ENCODE measurements at places on chromosomes 5 and 9.

GRCh38 chr9:98774746-98775145 is 21.6 kb downstream of the ANKS6 start:
- DNase-seq = peak; percentile 38

DNA sequence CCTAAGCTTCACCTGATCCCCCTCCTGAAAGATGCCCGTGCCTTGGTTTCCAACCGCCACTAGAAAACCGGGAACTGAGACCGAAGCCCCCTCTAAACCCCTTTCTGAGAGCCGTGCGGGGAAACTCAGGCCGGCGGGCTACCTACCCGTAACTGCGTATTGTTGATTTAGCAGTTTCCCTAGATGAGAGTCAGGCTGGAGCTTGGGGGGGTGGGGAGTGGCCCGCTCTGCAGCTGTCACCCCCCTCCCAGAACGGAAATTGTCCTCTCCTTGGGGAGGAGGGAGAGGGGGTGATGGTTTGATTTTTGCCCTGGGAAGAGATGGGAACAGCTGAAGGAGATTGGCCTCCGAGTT is 2.5 kb downstream of the CXXC5 start:
- DNase-seq = no peak

DNA sequence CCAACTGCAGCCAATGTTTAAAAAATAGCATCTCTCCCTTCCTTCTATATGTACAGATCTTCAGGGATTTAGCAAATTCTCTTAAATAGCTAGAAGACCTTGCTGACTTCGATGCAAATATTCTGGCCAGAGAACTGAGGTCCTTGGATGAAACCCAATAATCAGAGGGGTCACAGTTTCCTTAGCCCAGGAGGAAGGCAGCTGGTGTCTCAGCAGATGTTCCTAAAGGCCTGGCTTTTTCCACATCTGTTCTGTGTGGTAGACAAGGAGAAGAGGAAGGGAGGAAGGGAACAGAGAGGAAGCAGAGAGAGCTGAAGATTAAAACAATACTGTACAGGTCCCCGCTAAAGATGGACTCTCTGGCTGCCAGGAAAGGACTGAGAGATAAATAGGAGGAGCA is 33.1 kb downstream of the BOD1 start:
- DNase-seq = no peak

GRCh38 chr5:71663191-71663969 is 55.7 kb upstream of the CARTPT start:
- DNase-seq = no peak

GRCh38 chr9:134178768-134179551 is 14.6 kb upstream of the RNU6ATAC start:
- no peak for DNase-seq

DNA sequence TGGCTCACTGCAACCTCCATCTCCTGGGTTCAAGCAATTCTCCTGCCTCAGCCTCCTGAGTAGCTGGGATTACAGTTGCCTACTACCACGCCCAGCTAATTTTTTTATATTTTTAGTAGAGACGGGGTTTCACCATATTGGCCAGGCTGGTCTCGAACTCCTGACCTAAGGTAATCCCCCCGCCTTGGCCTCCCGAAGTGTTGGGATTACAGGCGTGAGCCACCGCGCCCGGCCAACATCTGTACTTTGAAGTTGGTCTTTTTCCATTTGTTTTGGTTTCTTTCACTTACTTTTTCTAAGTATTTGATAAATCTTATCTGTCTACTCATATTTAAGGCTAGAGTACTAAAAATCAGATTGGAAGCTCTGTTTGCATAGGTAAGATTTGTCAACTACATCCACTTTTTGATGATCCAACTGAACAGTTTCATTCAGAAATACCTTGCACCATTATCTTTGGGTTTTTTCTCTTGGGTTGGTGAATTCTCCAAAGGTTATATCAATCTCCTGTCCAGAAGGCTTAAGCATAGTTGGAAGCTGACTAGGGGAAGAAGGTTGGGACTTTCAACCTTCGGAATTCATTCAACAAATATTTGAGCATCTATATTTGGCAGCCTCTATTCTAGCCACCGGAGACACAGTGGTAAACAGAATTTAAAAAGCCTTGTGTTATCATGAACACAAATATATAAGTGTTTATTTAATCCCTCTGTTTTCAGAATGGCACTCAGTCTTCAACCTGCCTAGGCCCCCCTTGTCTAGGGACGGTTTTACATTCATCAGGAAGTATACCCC is 489.1 kb downstream of the RAB3C start:
- DNase-seq = no peak

DNA sequence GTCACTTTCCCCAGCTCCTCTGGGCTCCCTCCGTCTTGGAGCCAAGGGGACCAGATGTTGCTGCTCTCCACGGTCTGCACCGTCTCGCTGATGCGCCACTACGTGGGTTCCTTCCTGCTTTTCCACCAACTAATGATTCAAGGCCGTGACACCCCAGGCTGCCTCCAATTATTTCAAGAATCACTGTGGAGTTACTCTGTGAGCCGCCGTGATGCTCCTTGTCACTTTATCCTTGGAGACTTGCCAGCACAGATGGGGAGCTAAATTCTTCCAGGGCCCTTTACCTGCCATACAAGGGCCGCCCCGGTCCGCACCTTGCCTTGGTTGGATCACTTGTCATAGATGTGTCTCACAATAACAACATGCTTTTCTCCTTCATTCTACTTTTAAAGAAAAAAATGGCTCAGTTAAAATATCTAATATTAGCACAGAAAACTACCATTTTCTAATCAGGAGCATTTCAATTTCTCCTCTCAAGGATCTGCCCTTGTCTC is 202.0 kb downstream of the FSTL4 start:
- DNase-seq = no peak

DNA sequence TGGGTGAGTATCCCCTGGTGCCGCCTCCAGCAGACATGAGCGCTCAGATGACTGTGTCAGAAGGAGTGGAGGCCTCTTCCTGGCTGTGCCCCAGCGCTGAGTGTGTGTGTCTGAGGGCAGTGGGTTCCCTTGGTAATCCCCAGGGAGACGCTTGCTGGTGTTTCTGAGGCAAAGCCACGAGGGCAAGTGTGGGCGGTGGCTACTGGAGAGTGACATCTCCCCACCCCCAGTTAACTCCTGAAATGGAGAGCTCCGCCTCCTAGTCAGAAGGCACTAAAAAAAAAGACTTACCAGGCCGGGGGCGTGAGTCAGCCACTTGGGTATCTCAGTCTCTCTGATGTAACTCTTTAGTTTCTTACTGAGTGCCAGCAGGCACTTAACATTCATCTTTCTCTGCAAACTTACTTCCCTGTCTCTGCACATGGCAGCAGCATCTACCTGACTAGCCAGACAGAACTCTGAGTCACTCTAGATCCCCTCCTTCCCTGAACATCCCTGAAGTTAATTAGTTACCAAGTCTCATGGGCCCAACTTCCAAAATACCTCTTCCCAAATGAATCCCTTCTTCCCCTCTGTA is 19.3 kb downstream of the ORM2 start:
- DNase-seq = peak; percentile 69

DNA sequence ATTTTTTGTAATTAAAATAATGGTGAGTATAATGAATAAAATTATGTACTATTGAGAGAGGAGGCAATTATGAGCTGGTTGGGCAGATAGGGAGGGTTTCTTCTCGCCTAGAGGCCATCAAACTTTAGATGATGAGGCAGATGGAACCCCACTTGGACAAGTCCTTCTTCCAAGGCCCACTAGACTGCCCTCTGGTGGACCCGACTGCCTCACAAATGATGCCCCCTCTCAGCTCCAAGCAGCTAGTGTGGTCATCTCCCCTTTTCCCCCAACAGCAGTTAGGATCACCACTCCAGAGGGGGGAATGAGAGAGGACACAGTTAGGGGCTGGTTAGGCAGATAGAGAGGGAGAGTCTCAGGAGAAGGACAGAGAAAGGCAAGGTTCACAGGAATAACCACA is 348.0 kb upstream of the CDH18 start:
- no peak for DNase-seq

DNA sequence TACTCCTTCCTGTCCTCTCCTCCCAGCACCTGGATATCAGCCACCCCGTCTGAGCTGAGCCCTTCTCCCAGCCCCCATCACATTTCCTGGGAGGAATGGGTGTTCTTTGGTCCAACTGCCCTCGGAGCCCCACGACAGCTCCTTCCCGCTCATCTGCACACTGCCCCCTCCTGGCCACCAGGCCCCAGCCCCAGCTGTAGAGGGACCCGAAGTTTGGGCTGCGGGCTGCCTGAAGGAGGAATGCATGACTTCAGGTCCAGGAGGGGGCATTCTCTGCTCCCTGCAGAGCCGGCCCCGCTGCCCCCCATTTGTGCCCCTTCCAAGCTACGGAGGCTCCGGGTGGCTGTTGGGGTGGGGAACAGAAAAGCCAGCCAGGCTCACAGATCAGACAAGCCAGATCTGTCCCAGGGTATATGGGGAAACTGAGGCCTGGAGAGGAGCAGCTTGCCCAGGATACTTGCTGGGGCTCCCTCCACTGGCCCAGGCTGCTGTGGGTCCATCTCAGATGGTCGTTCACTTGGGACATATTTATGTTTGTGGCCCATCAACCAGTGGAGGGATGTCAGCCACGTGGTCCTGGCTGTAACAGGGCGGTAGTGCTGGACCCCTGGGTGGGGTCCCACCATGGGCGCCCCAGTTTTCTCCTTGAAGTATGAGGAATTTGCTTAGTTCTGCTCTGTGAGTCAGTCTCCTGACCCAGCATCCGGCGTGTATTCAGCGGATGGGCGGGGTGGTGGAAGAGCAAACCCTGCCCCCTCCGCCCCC is 33.1 kb downstream of the DAB2IP start:
- DNase-seq = peak; percentile 44

- DNase-seq = no peak
These were observed 120.1 kb upstream of the ACO1 start for GRCh38 chr9:32264170-32264864.

- no peak for DNase-seq
These were observed 14.7 kb upstream of the ENC1 start for GRCh38 chr5:74655206-74655605.

DNA sequence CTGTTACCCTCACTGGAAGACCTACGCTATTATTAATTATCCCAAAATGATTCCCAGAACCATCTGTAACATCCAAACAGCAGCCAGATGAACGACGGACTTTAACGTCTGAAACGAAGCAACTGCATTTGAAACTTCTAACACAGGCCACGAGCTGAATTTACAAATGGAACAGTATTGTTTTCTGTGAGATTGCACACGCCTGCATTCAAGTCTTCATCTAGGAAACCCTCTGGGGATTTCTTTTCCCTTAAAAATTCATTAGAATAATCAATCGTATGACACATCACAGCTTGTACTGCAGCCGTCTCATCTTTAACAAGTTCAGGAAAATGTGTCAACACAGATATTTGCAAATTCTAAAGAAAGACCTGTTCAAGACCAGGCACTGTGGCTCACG is 80.2 kb downstream of the MYO10 start:
- no peak for DNase-seq

DNA sequence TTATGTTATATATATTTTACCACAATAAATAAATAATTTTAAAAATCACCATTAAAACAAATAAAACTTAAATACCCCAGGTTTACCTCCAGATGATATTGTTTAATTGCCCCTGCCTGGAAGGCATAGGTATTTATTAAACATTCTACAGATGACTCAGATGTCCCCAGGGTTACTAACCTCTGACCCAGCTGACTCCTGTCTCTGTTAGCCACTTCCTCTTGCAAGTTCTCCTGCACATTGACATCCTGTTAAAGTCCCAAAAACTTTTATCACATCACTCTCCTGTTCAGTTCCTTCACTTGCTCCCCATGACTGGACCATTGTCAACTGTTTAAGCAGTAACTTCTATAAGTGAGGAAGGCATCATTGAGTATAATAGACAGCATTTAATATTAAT is 37.0 kb upstream of the RAB3C start:
- DNase-seq = no peak

- DNase-seq = no peak
These were observed 94.0 kb downstream of the CAVIN4 start for GRCh38 chr9:100671898-100672297.

- no peak for DNase-seq
These were observed 24.3 kb downstream of the NOTCH1 start for GRCh38 chr9:136521537-136521936.

DNA sequence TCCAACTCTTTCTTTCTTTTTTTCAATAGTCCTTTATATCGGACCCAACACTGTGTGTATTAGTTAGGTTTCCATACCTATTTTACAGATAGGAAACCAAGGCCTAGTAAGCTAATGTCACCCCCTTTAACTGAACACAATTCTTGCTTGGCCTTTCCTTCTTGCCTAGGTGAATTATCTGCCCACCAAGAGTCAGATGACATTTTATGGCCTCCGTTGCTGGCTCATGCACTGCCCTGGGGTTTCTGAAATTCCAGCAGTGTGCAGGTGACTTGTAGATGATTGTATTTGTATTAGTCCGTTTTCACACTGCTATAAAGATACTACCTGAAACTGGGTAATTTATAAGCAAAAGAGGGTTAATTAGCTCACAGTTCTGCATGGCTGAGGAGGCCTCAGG is 293.8 kb downstream of the GAS1 start:
- no peak for DNase-seq

GRCh38 chr5:136703706-136704105 is 338.4 kb upstream of the TRPC7 start:
- DNase-seq = no peak

DNA sequence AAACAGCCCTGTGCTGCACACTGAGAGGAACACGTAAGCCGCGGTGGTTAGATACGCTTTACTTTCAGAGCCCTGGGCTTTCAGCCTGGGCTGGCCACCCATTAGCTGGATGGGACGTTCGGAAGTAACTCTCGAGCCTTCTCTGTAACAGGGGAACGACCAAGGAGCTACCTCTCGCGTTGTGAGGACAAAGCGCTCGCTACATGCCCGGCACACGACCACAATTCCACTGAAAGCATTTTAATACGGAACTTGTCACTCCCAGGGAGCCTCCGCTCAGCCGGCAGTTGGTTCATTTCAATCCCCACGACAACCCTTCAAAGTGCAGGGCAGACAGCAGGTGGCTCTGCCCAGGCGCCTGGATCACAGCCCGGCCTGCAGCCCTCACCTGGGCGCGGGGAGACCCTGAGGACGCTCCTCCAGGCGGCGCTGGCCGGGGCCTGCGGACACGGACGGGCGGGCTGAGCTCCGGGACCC is 368 bp downstream of the SURF1 start:
- no peak for DNase-seq

DNA sequence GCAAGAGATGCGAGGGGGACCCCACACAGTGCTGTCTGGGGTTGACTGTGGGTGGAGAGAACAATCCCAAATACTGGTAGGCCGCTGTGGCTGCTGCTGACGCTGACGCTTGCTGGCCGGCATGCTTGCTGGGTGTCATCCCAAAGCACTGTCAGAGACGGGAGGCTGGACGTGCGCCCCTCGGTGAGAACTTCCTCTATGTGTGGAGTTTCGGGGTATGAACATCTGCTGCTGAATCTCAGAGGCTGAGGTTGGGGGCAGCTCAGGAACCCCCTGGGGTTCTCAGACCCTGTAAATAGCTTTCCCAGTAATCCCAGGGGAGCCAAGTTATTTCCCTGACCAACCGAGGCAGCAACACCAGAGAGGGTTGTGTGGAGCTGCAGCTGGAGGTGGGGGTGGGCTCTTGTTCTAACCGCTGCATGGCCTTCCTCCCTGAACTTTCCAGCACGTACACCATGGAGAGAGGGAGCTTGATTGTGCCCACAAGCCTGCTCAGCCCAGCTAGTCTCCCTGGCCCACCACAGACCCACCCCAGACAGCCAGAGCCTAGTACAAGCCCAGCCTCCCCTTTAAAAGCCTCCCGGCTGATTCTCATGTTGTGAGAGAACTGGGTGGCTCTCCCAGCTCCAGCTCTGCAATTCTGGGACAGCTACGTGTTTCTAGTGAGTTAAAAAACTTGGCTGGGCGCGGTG is 21.8 kb upstream of the SLC12A7 start:
- DNase-seq = no peak

All from activated naive CD4-positive, alpha-beta T cell treated with anti-CD3 and anti-CD28 coated beads, Interleukin-2, amount 10 ng/mL, durations not matched to agents 7 days and 5 days (primary cell).